Neural crest cell (in vitro differentiated cells): ENCODE measurements at places on chromosomes 13 and 19.

- DNase-seq, result no peak
These were observed 1.0 kb upstream of the HAMP start for GRCh38 chr19:35281303-35281702.

GRCh38 chr19:52961981-52962380 is 700 bp downstream of the ZNF816 start:
- DNase-seq, result no peak

DNA sequence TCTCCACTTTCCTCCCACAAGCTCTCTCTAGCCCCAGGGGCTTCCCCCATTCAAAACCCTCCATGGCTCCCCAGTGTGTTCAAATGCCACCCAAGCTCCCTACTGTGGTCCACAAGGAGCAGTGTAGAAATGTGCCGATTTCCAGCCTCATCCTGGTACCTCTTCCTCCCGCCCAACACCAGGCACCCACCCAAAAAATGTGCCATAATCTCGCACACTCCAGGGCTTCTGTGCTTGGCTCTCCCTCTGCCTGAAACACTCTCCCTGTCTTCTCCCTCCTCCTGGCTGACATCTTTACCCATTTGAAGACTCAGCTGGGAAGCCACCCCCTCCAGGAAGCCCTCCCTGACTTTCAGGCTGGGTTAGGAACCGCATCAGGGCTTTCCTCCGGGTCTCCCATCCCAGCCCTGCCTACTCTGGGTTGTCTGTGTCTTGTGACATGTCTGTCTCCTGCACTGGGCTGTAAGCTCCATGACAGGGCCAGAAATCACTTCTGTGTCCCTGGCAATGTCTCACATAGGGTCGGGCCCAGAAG is 16.6 kb upstream of the MEIS3 start:
- DNase-seq, result no peak

GRCh38 chr13:99969453-99969918 is 2.1 kb downstream of the ZIC5 start:
- no peak for DNase-seq

DNA sequence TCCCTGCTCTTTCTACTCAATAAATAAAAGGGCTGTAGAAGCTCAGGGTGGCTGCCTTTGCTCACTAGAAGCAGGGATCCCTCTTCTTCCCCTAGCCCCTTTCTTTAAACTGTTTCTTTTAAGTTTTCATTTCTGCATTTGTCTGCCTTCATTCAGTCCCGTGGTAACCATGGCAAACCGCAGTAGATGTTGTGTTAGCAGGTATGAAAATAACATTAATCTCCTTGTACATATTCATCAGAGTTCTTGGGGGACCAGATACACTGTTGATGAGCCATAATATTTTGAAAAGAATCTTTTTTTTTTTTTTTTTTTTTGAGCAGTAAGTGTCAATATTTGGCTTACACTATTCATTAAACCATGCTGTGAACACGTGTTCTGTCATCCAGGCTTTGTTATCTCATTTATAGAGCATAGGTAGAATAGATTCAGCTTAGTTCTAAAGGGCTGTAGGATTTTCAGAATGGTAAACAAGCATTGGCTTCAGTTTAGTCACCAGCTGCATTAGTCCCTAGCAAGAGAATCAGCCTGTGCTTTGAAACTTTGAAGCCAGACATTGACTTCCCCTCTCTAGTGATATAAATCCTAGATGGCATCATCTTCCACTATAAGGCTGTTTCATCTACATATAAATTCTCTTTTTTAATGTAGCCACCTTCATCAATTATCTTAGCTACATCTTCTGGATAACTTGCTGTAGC is 59.4 kb upstream of the SPRY2 start:
- DNase-seq, result no peak

- DNase-seq, result peak; percentile 68
These were observed at the start of gene SACS for GRCh38 chr13:23433171-23434153. SACS (minus strand) TSS chr13:23433702; CDS start chr13:23411239, 22,463 bp downstream.

DNA sequence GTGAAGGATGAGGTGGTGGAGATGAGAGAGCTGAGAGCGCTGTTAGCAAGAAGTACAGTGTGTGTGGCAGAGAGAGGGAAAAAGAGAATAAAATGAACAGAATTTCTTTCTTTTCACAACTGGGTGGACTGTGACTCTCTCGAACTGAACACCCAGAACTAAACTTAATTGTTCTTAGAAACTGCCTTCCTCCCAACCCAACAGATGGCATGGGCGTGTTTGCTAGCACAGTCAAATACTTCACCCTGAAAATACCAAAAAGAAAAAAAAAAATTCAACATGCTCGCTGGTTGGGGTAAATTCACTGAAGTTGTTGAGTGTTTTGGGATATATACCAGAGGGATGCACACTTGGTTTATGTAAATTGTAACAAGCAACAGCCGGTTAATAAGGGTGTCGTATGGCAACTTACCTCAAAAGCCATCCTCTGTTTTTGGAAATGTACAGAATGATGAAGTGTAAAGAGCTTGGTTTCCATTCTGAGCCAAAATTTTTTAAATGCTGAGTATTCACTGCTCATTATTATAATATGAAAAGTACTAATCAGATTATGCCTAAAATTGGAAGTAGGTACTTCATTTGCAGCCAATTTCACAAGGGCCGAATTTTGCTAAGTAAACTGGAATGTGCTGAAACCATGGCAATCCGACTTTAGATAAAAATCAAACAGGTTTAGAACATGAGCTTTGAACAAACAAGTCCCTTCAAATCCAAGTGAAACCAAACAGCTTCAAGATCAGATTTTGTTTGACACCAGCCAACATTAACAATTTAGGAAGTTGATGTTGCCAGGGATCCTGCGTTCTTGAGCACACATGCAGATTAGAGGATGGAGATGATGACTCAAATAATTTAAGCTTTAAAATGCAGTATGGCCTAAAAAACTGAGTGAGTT is 115.8 kb downstream of the ZIC5 start:
- DNase-seq, result no peak

DNA sequence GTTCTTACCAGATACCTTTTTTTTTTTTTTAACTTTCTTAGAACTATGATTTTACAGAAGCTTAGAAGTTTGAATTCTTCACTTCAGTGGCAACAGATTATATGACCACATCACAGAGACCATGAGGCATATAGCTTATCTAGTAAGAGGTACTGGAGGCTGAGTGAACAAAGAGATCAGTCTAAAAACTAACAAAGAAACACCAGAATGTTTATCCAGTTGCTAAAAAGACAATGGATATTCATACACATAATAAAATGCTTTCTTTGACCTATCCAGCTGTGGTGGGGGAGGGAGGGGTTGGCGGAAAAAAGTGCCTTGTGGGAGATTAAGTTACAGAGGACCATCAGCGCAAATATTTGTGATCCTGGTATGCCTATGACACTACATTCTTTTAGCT is 34.7 kb upstream of the SLITRK6 start:
- no peak for DNase-seq

DNA sequence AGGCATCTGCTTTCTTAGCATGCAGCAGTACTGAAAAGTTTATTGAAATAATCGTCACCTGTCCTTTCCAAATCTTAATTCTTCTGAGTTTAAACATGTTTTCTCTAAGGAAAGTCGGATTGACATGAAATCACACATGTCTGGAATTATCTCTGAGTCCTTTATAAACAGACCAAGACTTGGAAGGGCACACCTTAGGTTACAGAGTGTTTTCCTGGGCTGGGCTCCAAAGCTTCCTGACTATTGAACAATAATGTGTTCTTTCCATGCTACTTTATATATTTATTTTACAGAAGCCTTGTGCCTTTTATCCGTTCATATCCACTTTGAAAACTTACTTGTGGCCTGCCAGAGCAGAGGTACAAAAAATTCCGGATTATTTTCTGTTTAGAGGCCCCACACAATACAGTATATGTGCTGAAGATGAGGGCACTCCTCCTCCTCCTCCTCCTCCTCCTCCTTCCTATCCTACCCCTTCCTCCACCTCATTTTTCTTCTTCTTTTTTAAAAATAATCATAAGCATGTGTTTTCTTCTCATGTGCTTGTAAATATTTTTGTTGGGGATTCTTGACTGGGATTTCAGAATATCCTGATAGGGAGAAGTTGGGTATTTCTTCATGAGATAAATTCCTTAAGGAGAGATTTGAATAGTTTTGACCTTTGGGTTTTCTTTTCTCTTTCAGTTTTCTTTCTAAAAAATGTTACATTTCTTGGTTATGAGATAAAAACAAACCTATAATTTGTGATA is 52.3 kb downstream of the LRCH1 start:
- no peak for DNase-seq

- DNase-seq, result no peak
These were observed 5.8 kb downstream of the KRTDAP start for GRCh38 chr19:35484252-35485036.

DNA sequence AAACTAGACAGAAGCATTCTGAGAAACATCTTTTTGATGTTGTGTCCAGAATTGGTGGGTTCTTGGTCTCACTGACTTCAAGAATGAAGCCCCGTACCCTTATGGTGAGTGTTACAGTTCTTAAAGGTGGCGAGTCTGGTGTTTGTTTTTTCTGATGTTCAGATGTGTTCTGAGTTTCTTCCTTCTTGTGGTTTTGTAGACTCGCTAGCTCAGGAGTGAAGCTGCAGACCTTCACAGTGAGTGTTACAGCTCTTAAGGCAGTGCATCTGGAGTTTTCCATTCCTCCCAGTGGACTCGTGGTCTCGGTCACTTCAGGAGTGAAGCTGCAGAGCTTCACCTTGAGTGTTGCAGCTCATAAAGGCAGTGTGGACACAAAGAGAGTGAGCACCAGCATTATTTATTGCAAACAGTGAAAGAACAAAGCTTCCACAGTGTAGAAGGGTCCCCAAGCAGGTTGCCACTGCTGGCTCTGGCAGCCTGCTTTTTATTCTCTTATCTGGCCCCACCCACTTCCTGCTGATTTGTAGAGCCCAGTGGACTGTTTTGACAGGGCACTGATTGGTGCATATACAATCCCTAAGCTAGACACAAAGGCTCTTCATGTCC is 1820.8 kb downstream of the UQCRFS1 start:
- no peak for DNase-seq

DNA sequence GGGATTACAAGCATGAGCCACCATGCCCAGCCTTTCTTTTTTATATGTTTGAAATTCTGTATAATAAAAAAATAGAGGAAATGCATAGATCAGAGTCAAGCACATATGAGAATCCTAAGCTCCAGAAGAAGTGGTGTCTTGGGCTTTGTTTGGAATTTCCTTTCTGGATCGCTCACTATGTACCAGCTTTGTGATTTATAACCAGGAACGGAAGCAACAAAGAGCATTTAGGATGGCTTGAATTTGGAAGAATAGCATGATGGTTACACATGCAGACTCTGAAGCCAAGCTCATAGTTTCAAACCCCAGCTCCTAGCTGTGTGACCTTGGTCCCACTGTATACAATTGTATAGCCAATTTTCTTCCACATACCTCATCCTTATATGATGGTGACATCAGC is 28.0 kb upstream of the SLC15A1 start:
- DNase-seq, result no peak

GRCh38 chr19:48458016-48458415 is 2.6 kb downstream of the KCNJ14 start:
- DNase-seq, result no peak

DNA sequence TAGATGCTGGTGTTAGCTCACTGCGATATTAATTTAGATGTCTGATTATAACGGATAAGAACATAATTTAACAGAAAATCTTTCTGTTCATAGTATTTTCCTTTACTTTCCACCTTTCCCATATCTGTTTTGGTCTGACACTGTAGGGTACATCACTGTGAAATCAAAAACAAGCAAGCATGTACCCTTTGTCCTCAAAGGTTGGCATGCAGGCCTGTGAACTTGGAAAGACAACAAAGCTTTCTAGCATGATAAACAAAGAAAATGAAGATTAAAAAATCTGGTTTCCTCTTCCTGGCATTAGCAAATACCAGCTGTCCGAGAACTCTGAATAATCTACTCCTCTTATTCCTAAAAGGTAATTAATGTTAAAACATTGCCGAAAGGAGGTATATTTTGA is 31.6 kb downstream of the THSD1 start:
- no peak for DNase-seq

GRCh38 chr19:44822177-44822576 is 13.3 kb downstream of the BCAM start:
- no peak for DNase-seq

- no peak for DNase-seq
These were observed 9.0 kb upstream of the ISYNA1 start for GRCh38 chr19:18446811-18447359.

DNA sequence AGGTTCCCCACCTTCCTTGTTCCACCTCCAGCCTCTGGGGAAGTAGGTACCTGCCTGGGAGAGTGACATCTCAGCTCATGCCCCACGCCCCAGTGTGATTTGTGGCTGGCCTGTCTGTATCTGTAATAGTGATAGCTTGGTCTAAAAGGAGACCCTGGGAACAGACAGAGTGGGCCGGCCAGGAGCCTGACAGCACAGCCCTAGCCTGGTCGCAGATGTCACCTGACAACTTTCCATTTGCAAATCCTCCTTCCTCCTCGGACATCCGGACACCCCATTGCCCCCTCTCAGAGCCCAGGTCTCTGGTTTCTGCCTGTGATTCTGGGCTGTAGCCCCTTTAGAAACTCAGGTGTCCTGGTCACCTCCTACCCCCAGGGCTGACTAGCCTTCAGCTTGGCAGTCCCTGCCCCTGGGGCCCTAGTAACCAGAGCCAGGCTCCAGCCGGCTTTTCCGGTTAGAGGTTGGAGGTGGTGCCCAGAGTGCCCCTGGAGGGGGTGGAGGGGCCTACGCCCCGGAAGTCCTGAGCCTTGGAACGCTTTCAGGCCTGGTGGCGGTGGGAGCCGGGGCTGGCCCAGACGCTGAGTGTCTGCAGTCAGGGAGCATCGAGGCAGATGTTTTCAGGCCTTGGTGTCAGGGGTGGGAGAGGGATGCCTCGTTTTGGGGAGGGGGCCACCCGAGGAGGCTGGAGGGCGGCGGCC is 6.5 kb downstream of the LRRC8E start:
- no peak for DNase-seq

GRCh38 chr13:21638319-21639282 is 32.3 kb upstream of the FGF9 start:
- peak; percentile 43 for DNase-seq

- DNase-seq, result no peak
These were observed 1.4 kb downstream of the RASA3 start for GRCh38 chr13:114130837-114131582.

DNA sequence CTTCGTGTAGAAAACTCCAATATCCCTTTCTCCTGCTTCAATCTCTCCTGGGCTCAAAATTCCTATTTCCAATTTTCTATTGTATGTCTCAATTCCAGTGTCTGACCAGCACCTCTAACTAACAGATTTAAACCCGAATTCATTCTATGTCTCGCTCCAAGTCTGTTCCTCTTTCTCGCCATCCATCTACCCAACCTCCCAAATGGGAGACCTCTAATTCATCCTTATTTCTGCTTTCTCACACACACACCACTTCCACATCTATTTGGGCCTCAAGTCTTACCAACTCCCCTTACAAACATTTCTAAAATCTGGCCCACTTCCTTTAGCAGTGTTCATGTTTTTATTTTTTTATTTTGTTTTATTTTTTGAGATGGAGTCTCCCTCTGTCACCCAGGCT is 53.3 kb downstream of the MBD3L2B start:
- DNase-seq, result no peak
